Left lobe of liver (tissue), 2 donors: ENCODE measurements at places on chromosomes 13 and 19. TPM values are rescaled to one million over a fixed set of nuclear protein-coding genes. Genes with fewer than 3 reads are reported as not detected.

DNA sequence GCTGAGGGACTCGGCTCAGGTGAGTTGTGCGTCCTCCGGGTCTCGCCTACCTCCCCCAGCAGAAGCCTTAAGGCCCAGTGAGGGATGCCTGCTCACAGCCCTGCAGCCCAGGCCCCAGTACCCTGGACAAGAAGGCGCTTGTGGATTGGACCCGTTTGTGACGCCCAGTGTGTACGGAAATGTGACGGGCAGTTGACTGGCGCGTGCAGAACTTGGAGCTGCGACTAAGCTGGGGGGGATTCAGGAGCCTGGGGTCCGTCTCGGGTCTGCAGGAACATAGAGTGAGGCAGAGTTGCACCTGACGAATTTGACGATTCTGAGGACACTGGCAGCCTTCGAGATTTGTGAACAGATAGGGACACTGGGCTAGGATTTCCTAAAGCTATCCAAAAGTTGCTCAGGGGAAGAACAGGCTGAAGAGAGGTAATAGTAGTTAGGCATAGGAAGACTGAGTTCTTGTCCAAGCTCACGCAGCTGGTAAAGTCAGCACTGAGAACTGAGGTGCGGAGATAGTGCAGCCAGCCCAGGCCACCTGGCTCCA is 519 bp downstream of the ZNF551 start:
- DNase-seq, result peak; percentile 26

GRCh38 chr13:113138792-113139551 is 16.4 kb downstream of the F10 start:
- peak; percentile 45 for DNase-seq

DNA sequence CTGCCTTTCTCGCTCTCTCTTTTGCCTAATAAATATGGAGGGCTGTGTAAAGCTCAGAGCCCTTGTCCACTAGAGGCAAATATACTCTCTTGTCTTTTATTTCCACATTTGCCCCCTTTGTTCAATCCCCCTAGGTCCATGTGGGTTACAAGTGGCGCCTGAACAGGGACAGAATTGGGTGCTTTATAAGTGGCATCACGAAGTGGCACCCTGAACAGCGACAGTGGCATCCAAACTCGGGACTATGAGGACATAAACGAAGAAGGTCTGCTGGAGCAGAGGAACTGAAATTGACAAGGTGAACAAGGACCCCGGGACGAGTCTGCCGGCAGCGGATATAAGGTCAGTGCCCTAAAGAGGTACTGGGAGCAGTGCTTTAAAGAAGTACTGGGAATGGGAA is 4.3 kb upstream of the ZNF610 start:
- no peak for DNase-seq

- DNase-seq, result no peak
Measured at GRCh38 chr13:32010136-32010535, 21.4 kb upstream of the FRY start.

GRCh38 chr19:43797118-43797517 is 5.1 kb downstream of the LYPD5 start:
- no peak for DNase-seq

DNA sequence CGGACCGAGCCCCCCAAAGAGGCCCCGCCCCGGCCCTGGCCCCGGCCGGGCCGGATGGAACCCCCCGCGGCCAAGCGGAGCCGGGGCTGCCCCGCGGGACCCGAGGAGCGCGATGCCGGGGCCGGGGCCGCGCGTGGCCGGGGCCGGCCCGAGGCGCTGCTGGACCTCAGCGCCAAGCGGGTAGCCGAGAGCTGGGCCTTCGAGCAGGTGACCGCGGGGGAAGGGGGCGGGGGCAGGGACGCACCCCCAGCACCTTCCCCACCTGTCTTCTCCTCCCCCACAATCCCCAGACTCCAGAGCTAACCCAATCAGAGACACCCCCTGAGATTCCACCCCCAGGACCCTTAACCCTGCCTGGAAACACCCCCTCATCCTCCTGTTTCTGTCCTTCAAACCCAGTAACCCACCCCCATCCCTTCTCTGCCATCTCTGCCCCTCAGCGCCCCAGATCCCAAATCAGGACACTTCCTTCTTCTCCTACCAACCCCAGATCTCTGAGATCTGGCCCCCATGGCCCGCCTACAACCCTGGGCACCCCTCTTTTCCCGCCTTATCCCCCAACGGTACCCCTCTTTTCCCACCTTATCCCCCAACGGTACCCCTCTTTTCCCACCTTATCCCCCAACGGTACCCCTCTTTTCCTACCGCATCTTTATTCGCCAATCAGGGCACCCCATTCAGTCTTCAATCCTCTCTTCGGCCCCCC is 505 bp downstream of the ZSWIM4 start:
- DNase-seq, result no peak

DNA sequence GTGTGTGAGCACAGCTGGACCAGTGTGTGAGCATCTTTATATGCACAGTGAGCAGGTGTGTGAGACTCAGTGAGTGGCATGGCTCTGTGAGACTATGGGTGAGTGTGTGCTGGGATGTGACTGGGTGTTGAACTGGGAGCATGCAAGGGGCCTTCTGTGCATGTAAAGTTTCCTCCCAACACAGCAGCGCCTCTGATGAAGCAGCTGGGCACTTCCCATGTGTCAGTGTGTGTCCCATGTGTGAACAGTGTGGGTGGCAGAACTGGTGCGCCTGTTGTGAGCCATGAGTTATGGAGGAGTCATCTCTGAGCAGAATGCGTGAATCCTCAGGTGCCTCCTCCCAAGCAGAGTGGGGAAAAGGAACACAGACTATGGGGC is 24.1 kb downstream of the LGALS16 start:
- DNase-seq, result no peak

- no peak for DNase-seq
Measured at GRCh38 chr19:3527238-3527910, 11.6 kb upstream of the TEKTIP1 start.

- DNase-seq, result no peak
Measured at GRCh38 chr13:37023871-37024270, 23.3 kb downstream of the EXOSC8 start.

- no peak for DNase-seq
Measured at GRCh38 chr19:418761-419671, 10.1 kb upstream of the C2CD4C start.

GRCh38 chr13:78401873-78402707 is 201.3 kb downstream of the POU4F1 start:
- no peak for DNase-seq

GRCh38 chr19:34507414-34508067 is 26.0 kb downstream of the WTIP start:
- DNase-seq, result peak; percentile 15

DNA sequence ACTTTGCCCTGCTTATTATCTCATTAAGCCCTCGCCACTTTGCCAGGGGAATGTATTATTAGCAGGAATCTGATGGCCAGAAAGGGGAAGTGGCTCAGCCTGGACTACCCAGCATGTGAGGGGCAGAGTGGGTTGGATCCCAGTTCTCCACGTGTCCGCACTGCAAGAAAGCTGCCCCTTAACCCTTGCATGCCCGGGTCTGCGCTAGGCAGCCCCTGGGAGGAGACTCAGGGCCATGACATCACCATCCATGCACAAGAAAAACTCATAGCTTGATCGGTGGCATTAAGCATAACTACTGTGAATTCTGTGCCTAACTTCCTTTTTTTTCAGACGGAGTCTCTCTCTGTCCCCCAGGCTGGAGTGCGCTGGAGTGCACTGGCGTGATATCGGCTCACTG is 8.9 kb downstream of the CACNG8 start:
- no peak for DNase-seq

DNA sequence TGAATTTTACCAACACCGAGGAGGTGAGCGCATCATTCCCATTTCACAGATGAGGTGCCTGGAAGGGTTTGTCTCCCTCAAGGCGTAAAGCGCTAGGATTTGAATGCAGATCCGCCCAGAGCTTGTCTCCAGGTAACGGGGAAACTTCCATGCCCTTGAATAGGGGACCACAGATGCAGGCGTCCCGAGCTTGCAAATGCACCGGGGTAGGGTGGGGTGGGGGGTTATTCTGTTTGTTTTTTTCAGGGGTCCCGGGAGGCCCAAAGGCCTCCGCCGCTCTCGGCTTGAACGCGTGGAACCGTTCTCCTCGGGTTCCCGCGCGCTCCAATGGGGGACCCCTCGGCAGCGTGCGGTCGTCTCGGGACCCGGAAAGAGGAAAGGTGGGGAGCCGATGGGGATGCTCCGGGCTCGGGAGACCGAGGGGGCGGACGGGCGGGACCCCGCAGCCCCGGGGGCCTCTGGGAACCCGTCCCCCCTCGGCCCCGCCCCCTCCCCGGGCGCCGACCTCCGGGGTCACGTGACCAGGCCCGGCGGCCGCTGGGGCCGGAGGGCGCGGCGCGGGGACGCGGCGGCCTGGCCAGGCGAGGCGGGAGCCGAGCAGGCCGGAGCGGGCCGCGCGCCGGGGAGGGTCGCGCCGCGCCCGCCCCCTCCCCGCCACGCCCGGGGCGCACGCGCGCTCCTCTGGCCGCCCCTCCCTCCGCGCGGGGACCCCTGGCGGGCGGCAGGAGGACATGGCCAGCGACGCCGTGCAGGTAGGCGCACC is at the start of gene PKN1:
Gene PKN1, plus strand, starts transcription at position 516 of the 763 bp plus-strand sequence. Its CDS starts 216 bp downstream, at position 732.
- DNase-seq, result no peak

- DNase-seq, result peak; percentile 78
Measured at GRCh38 chr13:80339912-80340650, 845 bp downstream of the SPRY2 start.

- no peak for DNase-seq
Measured at GRCh38 chr13:41136396-41137031, 3.9 kb upstream of the KBTBD6 start.

GRCh38 chr19:19471682-19472081 is 43.7 kb downstream of the TSSK6 start:
- DNase-seq, result no peak

DNA sequence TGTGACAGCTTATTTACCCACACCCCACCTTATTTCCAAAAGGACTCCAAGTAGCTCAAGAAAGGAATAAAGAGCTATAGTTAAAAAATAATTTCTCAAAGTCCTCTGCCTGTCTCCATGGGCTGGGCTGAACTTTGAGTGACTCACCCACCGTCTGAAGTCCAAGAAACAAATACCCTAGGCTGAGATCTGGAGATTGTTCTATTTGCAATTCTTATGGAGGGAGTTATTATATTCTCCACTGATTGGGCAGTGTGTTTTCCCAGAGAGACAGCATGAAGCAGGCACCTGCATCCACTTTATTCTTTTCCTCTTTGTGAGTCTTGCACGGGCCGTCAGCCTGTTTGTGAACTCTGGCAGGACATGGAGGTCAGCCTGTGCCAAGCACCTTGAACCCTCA is 63.2 kb downstream of the SHISA2 start:
- DNase-seq, result no peak

The ZNF726 gene
- total RNA-seq, result 0.63 TPM

The VAV1 gene
- 3.1 TPM for total RNA-seq

The C19orf33 gene
- 0.40 TPM for total RNA-seq

The CCNA1 gene
- total RNA-seq, result 0.10 TPM

The SELENOV gene
- total RNA-seq, result not detected

The PRRG2 gene
- 8.5 TPM for total RNA-seq

The ZNF578 gene
- total RNA-seq, result not detected

The CEBPA gene
- total RNA-seq, result 185 TPM
